T-helper 9 cell (primary cell): ENCODE measurements at places on chromosomes 2 and 18.

- no peak for DNase-seq
Observed at GRCh38 chr2:173869244-173870229, 95.6 kb downstream of the SP3 start.

DNA sequence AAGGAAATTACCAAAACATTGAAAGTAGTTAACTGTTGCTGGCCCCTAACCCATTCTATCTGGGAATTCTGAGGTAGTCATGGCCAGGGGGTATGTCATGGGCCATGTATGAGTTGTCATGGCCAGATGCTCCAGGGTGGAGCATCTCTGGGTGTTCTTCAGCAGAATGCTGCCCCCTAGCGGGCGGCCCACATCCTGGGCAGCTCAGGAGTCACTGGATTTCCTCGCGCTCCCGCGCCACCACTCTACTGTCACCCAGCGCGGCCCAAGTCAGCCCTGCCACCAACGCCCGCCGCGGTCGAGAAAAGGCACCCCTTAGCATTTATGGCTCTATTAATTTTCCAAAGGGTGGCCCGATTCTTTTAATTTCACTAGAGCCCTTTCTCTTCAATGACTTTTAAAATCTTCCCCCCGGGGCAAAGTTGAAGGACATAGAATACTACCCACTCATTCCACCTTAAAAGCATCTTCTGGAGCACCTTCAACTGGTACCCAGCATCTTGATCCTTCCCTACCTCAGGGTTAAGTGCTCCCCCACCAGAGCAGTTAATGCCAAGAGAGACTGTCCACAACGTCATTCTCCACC is 41.6 kb downstream of the PKDCC start:
- peak; percentile 22 for DNase-seq

DNA sequence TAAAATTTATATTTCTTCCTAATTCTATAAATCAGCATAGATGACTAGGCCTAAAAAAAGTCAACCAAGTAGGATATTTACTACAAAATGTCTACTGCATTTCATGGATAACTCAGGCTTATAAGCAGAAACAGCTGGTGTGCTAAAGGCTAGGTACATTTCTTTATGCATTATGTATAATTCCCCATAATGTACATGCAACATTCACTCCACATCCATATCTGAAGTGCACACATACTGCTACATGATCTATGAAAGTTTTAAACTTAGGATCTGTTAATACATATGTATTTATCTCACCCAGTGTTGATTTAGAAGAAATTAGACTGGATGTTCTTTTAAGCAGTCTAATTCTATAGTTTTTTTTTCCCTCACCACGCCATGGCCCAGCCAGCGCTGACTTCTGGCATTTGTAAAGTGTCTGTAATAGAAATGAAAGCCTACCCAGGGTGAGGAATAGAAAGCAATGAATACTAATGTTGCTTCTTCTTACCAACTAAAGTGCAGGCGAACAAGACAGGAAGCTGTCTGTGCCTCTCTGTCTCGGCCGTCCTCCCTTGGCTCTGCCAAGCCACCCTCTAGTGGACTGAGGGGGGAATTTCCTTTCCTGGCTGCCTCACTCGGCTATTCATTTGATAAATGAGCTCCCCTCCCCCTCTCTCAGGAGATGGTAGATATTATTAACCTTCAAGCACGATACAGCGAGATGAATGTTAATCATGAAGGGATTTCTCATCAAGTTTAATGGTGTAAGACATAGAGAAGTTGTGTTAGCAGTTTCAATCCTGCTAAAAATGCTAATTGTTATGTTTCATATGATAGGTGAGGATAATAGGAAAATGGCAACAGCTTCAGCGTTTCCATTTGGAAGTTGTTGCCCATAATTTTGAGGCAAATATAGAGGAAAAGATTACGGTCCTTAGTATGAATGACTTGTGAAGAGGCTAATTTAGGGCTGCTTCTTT is 384.5 kb downstream of the MTX2 start:
- no peak for DNase-seq

- no peak for DNase-seq
Observed at GRCh38 chr18:79631761-79632446, 47.7 kb upstream of the CTDP1 start.

DNA sequence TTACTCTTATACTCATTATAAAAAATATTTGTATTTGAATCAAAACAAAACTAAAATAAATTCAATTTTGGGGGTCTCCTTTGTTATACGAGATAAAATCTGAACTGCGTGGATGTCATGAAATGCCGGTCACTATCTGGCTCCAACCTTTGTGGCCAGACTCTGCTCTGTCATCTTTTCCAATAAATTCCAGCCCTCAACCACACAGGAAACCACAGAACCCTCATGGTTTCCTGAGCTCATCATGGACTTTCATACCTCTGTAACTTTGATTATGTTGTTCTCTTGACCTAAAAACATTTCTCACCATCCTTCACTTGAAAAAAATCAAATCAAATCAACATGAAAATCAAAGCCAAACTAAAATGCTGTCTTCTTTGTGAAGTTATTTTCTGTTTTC is 724.7 kb downstream of the METTL4 start:
- DNase-seq = no peak

- DNase-seq = no peak
Observed at GRCh38 chr2:145769011-145769716, 1249.2 kb upstream of the ZEB2 start.

GRCh38 chr2:221845021-221845365 is 272.9 kb upstream of the EPHA4 start:
- no peak for DNase-seq

DNA sequence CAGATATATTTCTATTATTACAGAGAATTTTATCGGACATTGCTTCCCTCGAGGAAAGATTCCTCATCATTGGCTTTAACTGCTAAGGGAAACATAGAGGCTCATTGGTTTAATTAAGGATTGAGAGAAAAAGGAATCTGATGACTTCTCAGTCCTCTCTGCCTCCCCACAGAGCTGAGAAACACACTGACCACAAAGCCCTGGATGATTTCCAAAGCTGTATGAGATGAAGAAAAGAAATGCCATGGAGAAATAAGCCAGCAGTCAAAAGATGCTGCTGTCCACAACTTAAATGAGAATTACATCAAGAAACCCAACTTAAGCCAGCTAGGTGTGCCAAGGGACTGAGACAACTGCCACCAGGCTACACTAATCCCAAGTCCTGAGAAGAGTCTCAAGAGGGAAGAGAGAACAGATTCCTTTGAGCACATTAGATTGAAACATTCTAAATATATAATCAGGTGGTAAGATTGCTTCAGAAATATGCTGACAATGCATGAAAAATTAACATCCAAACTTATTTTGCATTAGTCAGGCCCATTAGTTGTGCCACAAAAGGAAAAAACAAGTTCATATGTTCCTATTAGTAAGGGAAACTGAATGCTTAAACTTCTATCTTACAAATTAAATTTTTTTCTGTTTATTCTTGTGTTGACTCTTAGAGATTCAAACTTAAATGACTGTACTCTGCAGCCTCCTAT is 308.1 kb upstream of the CYRIA start:
- DNase-seq = no peak

DNA sequence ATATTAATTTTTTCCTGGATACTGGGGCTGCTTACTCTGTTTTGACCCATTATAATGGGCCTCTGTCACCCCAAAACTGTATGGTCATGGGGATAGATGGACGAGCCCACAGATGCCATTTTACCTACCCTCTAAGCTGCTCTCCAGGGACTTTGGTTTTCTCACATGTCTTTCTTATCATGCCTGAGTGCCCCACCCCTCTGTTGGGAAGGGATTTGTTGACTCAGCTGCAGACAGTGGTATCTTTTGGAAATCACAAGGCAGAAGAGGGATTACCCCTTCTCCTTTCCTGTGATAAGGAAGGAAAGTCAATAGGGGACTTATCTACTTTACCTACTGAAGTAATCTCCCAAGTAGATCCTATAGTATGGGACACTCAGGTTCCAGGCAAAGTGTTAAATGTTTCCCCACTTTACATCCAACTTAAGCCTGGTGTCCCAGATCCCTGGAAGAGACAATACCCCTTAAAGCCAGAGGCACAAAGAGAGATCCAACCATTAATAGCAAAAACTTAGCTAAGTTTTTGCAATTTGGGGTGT is 182.7 kb downstream of the RNF152 start:
- no peak for DNase-seq

DNA sequence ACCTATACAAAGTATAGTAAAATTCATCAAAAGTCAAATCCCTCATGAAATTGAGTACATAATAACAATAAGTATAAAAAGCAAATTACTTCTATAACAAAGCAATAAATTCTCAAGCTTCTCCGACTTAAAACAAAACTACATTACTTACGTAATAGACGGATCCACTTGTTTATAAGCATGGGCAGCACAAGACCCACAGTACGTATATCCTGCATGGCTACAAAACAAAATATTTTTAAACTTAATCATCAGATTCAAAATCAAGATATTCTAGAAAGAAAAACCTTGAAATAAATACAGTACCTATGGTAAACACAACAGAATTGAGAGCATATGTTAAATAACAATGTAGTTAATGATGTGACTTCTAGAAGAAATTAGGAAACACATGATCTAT is 78.9 kb downstream of the MEMO1 start:
- no peak for DNase-seq

- no peak for DNase-seq
Observed at GRCh38 chr18:55300936-55301531, 287.0 kb downstream of the TCF4 start.

DNA sequence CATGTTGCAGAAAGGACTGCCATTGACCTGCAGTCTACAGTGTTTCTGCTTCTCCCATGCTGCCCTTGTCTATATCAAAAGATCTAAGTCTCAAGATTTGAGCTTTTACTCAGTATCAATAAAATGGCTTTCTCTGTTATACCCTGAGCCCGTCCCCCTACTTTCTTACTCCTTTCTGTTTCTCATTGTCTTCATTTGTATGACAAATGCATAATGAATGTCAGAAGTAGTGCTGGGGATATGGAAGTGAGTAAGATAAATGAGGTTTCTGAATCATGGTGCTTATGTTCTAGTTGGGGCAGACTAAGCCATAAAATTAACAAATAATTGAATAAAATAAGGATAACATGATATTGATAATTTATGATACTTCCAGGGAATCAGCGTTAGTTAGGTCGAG is 128.6 kb downstream of the PARD3B start:
- no peak for DNase-seq

DNA sequence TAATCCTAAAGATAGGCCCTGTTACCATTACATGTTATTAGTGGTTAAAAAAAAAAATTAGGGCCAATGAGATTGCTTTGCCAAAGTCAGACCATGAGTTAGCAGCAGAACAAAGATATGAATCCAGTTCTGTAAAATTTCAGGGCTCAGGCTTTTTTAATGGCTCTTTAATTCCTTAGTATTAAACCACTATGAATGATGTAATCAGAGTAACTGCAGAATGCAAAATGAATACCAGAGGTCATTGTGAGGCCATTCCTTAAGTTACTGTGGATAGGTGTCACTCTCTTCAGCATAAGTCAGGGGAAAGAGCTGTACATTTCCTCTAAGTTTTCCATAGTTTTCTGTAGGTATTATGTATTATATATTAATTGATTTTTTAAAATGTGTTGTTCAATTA is 42.2 kb upstream of the TBR1 start:
- DNase-seq = no peak

- no peak for DNase-seq
Observed at GRCh38 chr2:215364157-215365155, 52.6 kb downstream of the ATIC start.

DNA sequence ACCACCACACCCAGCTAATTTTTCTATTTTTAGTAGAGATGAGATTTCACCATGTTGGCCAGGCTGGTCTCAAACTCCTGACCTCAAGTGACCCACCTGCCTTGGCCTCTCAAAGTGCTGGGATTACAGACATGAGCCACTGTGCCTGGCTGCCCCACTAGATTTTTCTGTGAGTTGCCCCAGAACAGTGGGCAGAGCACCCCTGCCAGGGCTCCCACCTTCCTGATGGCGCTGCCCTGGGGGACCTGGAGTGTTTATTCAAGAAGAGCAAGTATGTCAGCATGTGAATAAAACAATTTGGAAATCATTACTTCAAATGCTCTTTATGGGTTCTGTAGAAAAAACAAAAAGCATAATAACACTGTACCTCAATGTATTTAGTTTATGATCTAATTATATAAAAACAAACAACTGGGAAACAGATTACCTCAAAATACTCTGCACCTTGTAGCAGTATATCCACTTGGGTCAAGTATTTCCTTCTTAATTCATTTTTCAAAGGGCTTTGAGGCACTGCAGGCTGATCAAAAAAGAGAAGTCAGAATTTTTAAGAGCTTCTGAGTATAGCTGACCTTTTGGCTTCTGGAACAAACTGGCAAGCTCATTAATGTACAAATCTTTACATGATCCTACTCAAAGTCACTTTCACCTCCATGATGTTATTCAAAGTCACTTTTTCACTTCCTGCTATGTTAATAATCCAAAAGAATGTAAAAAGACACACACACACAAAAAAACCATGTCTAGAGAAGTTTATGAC is 8.9 kb downstream of the HJURP start:
- no peak for DNase-seq
